Cerebellum (tissue), 4 donors: ENCODE measurements at places on chromosomes 4 and X.

- peak; percentile 7 for DNase-seq
These were observed 11.7 kb upstream of the BCOR start for GRCh38 chrX:40109288-40110008.

DNA sequence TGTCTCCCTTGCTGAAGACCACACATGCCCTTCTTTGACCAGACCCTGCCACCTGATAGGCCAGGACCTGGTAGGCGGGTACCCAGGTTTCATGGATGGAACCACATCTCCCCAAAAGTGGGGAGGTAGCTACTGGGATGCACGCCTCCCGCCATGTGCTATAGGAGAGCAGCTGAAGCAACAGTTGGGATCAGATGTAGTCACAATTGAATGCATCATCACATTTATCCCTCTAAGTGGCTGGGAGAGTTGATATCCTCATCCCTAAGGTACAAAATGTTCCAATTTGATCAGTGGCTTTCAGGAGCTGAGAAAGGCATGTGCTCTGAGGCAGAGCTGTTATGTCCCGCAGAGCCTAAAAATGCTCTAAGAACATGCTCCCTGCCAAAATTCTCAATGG, 54.0 kb upstream of the MTM1 start:
- no peak for DNase-seq

DNA sequence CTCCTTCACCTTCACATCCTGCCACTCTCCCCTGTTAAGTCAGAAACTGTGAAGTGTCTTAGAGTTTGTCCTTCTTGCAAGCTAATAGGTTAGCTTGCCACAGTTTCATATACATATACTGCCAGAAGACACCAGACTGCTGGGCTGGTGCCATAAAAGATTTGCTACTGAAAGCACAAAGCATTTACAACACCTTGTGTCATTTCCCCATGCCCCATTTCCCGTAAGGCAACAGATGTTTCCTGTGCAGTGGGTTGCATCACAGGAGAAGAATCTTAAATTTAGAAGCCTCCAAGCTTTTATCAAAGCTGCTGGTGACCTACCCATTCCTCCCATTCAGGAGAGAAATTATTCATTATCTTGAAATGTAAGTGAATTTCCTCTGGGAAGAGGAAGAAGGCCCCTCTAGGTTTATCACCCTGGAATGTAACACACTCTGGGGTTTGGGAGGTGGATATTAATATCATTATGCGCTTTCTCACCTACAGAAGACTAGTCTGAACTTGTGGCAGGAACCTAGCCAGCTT, 34.5 kb upstream of the RAB33B start:
- no peak for DNase-seq

DNA sequence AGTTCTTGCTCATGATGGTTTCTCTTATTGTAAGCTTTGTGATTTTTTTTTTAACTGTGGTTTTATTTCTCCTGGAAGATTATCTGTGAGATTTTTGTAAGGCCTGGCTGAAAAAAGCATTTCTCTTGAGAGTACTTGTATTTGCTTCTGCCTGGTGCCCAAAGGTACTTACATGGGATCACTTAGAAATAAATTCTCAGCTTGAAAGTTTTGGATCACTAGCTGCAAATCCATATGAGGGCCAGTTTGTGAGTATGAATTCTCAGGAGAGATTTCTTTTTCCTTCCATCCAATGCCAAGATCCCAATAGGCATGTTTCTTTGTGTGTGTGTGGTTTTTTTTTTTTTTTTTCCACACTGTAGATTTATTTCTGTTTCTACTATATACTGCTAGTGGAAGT, 1884.7 kb upstream of the PCDH7 start:
- no peak for DNase-seq

DNA sequence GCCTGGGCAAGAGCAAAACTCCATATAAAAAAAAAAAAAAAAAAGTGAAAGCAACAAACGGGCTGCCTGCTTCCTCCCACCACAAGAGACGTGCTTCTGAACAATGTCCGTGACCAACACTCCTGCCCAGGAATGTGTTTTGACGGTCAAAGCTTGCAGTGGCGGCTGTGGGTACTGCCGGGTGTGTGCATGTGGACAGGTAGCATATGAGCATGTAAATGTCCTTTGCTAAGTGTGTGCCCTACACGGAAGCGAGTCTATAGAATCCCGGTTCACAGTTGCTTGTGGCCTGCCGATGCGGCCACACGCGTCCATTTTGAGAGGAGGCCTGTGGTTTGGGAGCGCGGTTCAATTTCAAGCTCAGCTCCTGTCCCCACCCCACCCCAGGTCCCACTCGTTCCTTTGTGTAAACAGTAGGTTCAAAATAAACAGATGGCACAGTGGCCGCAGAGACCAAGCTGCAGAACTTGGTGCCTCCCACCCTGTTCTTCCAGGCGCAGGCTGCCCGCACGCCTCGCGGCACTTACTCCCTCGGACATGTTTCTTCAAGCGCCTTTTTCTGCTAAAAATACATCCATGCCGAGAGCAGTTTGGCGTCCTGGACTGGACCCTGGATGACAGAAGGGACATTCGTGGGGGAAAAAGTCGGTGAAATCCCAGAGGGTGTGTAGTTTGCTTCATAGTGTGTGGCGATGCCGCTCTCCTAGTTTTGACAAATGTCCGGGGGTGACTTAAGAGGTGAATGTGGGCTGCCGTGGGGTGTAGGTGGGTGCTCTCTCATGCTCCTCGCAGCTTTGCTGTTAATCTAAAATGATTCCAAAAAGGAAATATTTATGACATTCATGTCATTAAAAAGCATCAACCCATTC, 11.5 kb upstream of the NKX1-1 start:
- no peak for DNase-seq

- no peak for DNase-seq
These were observed 118.9 kb downstream of the RAB28 start for GRCh38 chr4:13365195-13365594.

DNA sequence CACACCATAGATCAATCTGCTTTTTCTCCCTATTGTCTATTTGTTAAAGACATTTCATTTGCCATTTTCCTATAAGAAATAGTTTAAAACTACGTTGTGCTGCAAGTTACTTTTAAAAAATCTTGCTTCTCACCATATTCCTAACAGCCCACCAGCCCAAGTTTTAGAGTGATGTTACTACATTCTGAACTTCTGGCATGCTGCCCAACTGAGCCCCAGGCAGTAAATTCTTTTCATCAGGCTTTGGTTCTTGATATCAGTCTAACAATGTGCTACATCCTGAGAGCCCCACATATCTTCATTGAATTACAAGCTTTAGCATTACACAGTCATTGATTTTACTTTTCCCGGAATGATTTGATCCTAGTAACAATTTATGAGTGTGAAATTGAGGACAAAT, 283.8 kb upstream of the IL1RAPL1 start:
- no peak for DNase-seq

DNA sequence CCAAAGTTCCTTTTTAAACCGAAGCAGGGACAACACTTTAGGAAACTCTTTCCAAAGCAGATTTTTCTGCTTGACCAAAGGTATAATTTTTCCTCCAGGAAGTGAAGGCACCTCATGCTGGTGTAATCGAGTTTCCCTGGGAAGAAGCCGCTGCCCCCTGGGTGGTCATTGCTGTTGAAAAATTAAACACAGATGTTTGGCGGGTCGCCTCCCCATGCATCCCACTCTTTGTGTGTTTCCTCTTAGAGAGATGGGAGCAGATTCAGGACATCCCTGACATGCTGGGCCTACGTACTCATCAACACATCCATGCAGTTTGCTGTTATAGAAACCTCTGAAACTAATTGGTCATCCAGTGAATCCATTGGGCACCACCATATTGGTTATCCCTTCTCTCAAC, 179.2 kb upstream of the HCCS start:
- DNase-seq = no peak

- DNase-seq = no peak
These were observed 82.6 kb downstream of the ABLIM2 start for GRCh38 chr4:8076023-8076422.

DNA sequence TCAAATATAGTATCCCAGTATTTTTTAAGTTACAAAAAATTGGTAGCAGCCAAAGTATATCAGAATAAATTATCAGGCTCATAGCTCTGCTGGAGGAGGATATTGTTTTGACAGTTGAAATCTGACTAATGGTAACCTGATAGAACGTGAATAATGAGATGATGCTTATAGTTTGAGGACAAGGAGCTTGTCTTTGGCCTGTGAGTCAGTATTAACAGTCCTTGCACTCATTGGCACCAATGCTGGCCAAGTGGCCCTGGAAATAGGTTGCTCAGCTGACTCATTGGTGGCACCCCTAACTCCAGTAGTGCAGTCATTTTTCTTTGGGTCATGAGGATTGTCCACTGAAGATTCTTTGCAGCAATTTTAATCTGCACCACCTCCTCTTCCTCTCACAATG, 203.3 kb upstream of the JADE1 start:
- DNase-seq = no peak

DNA sequence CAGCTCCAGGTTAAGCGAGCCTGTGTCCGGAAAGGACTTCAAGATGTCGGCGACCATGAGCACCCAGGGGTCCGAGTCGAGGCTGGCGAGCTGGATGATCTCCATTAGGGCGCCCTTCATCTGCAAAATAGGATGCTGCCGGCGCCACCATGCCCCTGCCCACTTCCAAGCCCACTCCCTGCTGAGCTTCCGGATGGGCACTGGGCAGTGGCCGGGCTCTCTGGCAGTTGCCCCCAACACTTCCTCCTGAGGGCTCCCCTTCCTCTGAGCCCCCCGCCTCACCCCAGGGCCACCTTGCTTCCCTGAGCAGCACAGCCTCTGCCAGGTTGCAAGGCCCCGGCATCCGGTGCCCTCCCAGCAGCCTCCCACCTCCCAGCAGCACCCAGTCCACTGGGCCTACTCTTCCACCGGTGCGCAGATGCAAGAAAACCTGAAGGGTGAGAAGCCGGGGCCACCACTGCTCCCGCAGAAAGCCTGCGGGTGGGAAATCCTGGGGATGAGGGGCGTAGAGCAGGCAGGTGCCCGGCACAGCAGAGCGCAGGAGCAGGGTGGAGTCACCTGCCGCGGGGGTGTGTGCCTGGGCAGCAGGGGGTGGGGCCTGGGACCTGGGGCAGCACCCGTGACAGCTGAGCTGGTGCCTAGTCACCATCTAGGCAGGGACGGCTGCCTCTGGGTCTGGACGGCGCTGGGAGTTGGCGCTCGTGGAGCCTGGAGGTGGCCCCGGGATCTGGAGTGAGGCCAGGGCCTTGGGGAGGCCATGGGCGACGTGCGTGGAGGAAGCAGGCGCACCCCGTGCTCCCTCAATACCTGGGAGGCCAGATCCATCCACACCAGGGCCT, 17.0 kb downstream of the NELFA start:
- DNase-seq = peak; percentile 44

- no peak for DNase-seq
These were observed 667.4 kb upstream of the NDST4 start for GRCh38 chr4:115780835-115781234.

GRCh38 chr4:82773057-82773456, 25.5 kb downstream of the SCD5 start:
- DNase-seq = no peak

- no peak for DNase-seq
These were observed 133.7 kb upstream of the CXCL13 start for GRCh38 chr4:77471821-77472495.

GRCh38 chrX:8052909-8053308, 118.2 kb downstream of the VCX2 start:
- DNase-seq = no peak

- DNase-seq = no peak
These were observed 131.8 kb downstream of the ENOX2 start for GRCh38 chrX:130771230-130771629.

GRCh38 chrX:9471571-9471985, 6.7 kb downstream of the TBL1X start:
- DNase-seq = no peak

DNA sequence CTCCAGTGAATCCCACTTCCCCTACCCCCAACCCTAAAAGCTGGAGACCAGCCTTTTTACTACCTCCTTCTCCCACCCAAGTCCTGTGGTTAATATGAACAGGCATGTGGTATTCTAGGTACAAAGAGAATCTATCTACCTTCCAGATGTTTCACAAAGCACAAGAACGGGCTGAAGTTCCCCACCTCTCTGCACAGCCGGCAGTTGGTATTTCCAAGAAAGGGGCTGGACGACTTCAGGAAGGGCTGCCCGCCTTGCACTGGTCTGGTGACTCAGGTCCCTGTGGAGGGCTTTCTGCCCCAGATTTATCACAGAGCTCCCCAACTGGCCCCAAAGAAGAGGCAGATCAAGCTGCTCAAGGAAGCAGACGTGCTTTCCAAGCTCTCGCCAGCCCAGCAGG, 4.5 kb downstream of the FAM47E start:
- DNase-seq = no peak

DNA sequence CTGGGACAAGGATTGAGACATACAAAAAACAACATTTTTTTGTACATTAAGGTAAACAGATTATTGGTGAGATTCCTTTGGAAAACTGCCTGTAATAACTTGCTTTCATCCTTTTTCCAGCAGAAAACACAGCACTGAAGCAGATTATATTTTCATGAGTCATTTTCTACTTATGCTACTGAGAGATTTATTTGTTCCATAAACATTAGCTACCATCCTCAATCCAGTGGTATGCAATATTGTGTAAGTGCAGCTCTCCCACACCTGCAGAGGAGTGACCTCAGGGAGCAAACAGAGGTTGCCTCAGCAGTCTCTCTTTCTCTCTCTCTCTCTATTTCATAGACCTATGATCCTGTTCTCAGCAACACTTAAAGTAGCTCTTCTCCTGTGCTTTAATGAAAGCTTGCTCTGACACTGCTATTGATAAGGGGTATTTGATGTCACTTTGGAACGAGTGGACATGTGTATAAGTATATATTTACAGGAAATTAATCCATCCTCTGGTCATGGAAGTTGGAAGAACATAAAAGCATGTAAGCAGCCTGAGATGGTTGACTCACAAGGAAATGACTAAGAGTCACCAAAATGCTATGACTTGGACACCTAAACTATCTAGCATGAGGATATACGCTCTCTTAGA, 163.7 kb upstream of the SPANXC start:
- DNase-seq = no peak

GRCh38 chr4:143307531-143307930, 29.1 kb upstream of the GAB1 start:
- no peak for DNase-seq

- DNase-seq = no peak
These were observed 53.6 kb downstream of the KLHL13 start for GRCh38 chrX:118062817-118063615.

DNA sequence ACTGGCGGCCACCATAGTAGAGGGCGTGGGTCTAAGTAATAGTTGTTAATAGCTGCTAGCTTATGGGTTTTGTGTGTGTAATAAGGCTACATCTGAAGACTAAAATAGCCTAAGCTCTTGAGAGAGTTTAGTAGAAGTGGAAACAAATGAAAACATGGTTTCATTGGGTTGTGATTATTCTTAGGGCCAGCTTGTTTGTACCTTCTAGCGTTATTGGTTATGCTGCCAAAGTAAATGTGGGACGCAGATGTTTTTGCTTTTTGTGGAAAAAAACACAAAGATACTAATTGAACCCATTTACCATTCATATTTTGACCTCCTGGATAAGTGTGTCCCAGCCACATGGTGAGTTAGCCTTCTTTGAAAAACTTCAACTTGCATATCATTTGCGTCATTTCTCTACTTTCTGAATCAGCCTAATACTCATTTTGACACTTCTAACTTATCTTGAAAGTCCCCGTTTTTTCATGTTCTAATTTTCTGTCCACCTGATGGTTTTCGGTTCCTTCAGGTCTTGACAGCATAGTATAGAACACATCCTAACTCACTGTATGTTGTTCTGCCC, 305.3 kb downstream of the FRMPD4 start:
- no peak for DNase-seq
